ENCODE measurements at places on chromosomes 3 and 15. TPM values are rescaled to one million over a fixed set of nuclear protein-coding genes. Genes with fewer than 3 reads are reported as not detected.

NLGN1 gene
- polyA plus RNA-seq = 2.5 TPM

THPO gene
- 2.5 TPM for polyA plus RNA-seq

AAGAB gene
- polyA plus RNA-seq = 66.9 TPM

HES1 gene
- polyA plus RNA-seq = 112 TPM

KNG1 gene
- polyA plus RNA-seq = 107 TPM

LRRC31 gene
- 0.07 TPM for polyA plus RNA-seq

ATP13A5 gene
- polyA plus RNA-seq = 0.11 TPM

MST1R gene
- 1.2 TPM for polyA plus RNA-seq

FEM1B gene
- 69.8 TPM for polyA plus RNA-seq

ANKRD63 gene
- polyA plus RNA-seq = not detected

SKOR1 gene
- 0.56 TPM for polyA plus RNA-seq

ASB7 gene
- polyA plus RNA-seq = 16.0 TPM

TRAIP gene
- 7.6 TPM for polyA plus RNA-seq
